ENCODE measurements at places on chromosomes 2 and 18.

- DNase-seq: no peak
Measured at GRCh38 chr2:205357732-205358131, 324.6 kb upstream of the NRP2 start.

GRCh38 chr2:15158100-15158499, 403.0 kb downstream of the NBAS start:
- DNase-seq: no peak

- no peak for DNase-seq
Measured at GRCh38 chr2:239227661-239228371, 173.0 kb downstream of the HDAC4 start.

GRCh38 chr2:218016810-218017209, 14.0 kb upstream of the TNS1 start:
- no peak for DNase-seq

- DNase-seq: no peak
Measured at GRCh38 chr2:122749405-122749804, 994.0 kb downstream of the TSN start.

DNA sequence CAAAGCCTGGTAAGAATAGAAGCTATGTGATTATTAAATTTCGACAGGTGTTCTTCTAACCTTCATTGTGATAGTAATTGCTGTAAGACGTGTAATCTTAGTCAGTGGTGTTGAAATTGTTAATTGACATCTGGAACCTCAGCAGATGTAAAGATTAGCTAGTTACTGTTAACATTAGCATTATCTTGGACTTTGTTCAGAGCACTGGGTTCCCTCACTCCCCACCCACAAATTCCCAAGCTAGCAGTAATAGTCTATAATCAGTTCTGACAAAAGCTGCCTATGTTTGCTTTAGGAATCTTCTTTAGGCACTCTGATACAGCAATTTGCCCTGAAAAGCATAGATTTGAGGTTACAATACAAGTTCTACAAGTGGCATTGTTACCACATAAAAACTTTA, 233.7 kb downstream of the EN1 start:
- no peak for DNase-seq

- no peak for DNase-seq
Measured at GRCh38 chr2:108615480-108616090, 81.3 kb downstream of the LIMS1 start.

- DNase-seq: no peak
Measured at GRCh38 chr2:42547014-42547413, 21.4 kb upstream of the MTA3 start.

DNA sequence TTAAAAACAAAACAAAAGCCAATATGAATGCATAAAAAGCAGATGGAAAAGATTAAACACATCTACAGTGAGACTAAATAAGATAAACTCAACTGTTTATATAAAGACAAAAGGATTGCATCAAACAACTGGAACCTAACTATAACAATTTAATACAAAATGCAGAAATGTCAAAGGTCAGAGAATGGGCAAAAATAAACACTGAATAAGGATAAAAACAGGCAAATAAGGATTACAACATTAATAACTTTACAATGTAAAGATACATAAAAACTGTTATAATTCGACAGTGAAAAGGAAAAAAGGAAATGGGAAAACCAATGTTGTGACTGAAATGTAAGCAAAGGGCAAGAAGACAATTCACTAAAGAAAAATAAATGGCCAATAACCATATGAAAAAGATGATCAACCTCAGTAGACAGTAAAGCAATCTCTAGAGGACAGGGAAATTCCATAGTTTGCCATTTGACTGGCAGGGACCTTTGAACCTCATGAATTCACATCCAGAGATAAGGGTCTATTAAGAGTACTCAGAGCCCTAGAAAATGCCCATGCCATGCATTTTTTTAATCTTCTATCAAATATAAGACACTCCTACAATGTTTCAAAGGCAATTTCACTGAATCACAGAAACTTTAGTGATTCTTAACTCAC, 83.7 kb downstream of the TMEM131 start:
- DNase-seq: no peak

GRCh38 chr18:54740136-54740846, 88.0 kb upstream of the RAB27B start:
- DNase-seq: no peak

GRCh38 chr18:49352321-49352720, 108.1 kb downstream of the DYM start:
- DNase-seq: no peak

DNA sequence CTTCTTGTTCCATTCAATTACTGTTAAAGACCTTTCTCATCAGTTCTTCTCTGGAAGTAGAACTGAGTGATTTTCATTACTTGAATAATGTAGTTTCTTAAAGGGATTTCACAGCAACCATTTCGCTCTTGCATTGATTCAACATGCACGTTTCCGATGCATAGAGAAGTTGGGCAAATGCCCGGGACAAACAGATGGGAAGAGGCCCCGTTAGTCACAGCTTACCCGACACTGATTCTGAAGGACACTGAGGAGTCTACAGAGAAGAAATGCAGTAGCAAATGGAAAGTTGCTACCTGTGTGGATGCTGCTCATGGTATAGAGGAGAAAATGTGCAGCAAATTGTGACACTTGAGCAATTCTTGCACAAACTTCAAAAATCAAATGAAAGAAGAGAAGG, 32.3 kb upstream of the GCG start:
- no peak for DNase-seq

GRCh38 chr2:150557020-150557600, 69.6 kb upstream of the RND3 start:
- no peak for DNase-seq

DNA sequence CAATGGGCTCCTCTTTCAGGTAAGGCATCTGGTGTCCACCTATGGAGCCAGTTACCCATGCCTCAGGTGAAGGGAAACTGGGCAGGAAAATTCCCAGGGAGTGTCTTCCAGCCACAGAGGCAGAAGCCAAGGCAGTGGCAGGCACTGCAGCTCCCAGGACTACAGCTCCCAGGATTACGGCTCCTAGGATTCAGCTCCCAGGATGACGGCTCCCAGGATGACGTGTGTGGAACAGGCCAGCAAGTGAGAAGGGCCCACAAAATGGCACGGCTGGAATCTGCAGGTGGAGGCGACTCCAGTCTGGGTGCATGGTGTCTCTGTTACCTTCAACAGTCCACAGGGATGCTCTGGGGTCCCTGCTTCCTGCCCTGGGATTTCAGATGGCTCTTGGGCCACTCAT, 92.1 kb downstream of the PTGR3 start:
- no peak for DNase-seq

- no peak for DNase-seq
Measured at GRCh38 chr2:16487686-16488085, 177.9 kb downstream of the CYRIA start.

- DNase-seq: no peak
Measured at GRCh38 chr2:232013701-232014353, 52.3 kb downstream of the DIS3L2 start.

GRCh38 chr18:12334863-12335262, 26.8 kb downstream of the TUBB6 start:
- no peak for DNase-seq

DNA sequence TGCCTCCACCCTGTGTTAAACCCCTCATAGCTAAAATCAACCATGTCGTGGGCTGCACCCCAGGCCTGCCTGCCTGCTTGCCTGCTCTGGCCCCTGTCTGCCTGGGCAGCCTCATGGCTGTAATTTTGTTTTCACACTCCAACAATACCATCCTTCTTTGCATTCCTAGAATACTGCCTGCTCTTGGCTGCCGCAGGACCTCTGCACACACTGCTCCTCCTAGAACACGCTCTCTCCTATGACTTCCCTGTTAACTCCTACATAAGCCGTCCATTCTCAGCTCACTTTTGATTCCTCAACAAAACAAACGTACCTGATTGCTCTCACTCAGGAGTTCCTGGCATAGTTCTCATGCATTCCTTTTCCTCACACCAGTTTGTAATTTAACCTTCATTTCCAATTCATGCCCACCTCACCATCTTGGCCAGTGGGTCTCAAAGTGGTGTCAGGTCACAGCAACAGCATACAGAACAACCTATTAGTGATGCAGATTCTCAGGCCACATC, 2.5 kb downstream of the UXS1 start:
- no peak for DNase-seq

DNA sequence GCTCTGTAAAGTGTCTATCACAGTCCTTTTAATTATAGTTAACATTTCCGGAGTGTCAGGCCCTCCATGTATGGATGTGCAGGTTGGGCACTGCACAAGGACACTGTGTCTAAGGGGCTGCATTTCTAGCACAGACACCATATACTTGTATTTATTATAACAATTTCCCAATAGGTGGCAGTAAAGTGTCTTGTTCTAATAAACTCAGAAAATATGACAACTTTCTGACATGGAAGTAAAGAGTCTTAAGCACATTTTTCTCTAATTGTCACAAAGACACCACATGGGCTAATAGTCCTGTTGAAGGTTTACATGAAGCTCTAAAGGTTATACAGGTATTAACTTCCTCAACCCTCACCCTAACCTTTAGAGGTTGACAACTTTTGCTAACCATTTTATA, 156.6 kb downstream of the DYSF start:
- no peak for DNase-seq

DNA sequence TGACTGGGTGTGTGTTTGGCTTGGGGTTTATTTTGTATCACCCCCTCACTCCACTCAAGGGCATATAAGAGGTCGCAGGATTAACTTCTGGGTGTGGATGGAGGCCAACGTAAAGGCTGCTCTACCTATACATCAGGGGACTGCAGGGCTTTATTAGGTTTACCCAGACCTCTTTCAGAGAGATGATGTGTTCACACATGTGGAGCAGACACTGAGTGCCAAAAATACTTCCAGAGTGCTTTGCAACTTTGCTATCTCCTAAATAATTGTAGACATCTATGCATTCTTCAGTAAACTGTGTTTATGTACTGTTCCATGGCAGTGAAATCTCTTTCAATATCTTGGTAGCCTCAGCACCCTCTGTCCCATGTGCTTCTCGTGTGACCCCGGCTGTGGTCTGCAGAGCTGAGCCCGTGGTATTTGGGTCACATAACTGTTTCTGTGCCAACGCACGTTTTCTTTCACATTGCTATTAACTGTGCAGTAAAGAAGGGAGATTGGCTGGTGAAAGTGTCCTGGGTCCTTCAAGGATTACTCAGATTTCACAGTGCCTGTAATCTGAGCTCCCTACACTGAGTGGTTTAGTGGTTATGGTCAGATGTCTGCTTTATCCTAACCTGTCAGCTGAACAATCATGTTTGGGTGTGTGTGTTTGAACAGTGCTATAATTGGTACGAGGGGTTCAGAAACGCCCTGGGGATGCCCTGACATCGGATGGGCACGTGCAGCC, 208.1 kb downstream of the VAPA start:
- no peak for DNase-seq

GRCh38 chr2:182208421-182208820, 218.4 kb downstream of the PDE1A start:
- no peak for DNase-seq

- DNase-seq: no peak
Measured at GRCh38 chr2:241475267-241475666, 33.1 kb downstream of the STK25 start.

DNA sequence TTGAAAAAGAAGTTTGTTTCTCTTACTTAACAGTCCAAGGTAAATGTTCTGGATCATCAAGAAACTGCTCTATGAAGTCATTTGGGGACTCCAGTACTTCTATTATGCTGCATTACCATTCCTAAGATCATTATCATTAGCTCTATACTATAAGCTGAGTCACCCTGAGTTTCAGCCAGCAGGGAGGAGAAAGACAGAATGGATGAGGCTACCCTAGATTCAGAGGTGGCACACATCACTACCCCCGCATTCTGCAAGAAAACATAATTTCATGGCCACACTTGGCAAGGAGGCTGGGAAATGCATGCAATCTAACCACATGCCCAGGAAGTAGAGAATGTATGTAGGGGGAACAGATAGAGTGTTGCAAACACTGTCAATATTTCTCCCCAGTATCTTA, 16.6 kb upstream of the LNPK start:
- no peak for DNase-seq

- DNase-seq: no peak
Measured at GRCh38 chr2:149129433-149129832, 90.9 kb downstream of the LYPD6B start.

DNA sequence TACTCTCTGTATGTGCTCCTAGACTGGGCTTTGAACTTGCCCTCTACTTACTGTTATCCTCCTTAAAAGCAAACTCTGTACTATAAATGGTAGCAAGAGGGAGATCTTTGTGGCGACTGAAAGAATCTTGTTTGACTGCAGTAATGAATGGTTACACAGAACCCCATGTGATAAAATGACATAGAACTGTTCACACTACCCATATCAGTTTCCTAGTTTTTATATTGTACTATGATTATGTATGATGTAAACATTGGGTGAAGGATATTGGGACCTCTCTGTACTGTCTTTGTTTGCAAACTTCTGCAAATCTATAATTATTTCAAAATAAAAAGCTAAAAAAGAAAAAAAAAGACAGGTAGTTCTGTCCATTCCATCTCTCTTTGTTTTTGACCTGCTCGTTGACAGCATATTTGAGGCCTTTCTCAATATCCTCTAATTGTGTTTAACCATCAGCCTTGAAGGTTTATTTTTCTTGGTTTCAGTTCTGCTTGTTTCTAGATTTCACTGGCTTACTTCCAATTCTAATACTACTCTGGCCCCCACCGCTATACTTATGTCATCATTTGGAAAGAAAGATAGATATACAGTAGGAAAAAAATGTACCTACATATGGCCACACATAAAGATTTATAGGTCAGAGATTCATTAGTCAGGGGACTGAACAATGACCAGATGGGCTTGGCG, 79.2 kb upstream of the MYO3B start:
- DNase-seq: no peak

GRCh38 chr2:225464346-225465025, 65.0 kb downstream of the NYAP2 start:
- no peak for DNase-seq

GRCh38 chr2:98648451-98648850, 40.1 kb downstream of the UNC50 start:
- no peak for DNase-seq

GRCh38 chr2:236659758-236660150, 90.1 kb downstream of the ACKR3 start:
- DNase-seq: no peak

DNA sequence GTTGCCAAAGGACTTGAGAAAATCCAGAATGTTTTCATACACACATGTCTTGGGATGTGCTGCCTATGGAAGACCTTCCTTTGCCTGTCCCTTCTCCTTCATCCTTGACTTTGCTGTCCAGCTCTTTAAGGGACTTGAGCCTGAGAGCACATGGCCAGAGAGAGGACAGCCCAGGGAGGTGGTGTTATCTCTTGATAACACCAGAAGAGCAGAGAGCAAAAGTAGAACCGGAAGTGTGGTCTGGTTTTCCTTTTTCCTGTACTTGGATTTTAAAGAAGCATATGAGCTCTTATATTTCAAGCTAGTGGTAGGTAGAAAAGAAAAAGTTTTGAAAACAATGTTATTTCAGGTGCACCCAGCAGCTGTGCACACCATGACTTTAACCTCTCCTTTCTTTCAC, 94.1 kb upstream of the ZNF532 start:
- DNase-seq: no peak

- DNase-seq: peak; percentile 7
Measured at GRCh38 chr2:72037261-72037666, 110.4 kb downstream of the CYP26B1 start.

- DNase-seq: no peak
Measured at GRCh38 chr2:109700680-109701274, 86.6 kb downstream of the SOWAHC start.

GRCh38 chr2:96156011-96156820, 11.0 kb upstream of the DUSP2 start:
- peak; percentile 39 for DNase-seq
